ENCODE measurements at places on chromosomes 3 and 15. TPM values are rescaled to one million over a fixed set of nuclear protein-coding genes. Genes with fewer than 3 reads are reported as not detected.

COL6A6 gene
- 0.42 TPM for total RNA-seq

GRCh38 chr3:124883766-124884473, 3.2 kb downstream of the ITGB5 start:
- peak overlapping the region; percentile 97 for H3K27ac ChIP-seq
- no peak for DNase-seq
- H3K36me3 ChIP-seq: no peaks in the 10 kb centered on the region
- no peak overlapping the region for H3K4me3 ChIP-seq
- H3K27me3 ChIP-seq: no peaks in the 10 kb centered on the region
- H3K4me1 ChIP-seq: peaks cover 75% of the 10 kb centered on the region

GRCh38 chr3:171953301-171954022, 85.9 kb upstream of the FNDC3B start:
- no peaks in the 10 kb centered on the region for H3K27me3 ChIP-seq
- no peaks in the 10 kb centered on the region for H3K36me3 ChIP-seq
- H3K4me1 ChIP-seq: no peaks in the 10 kb centered on the region
- no peak overlapping the region for H3K4me3 ChIP-seq
- DNase-seq: no peak
- no peak overlapping the region for H3K27ac ChIP-seq

- H3K4me3 ChIP-seq: peak overlapping the region; percentile 68
- no peaks in the 10 kb centered on the region for H3K27me3 ChIP-seq
- peak overlapping the region; percentile 87 for H3K27ac ChIP-seq
Measured at GRCh38 chr3:141412087-141412935, 44.0 kb downstream of the ZBTB38 start.

FOXL2NB gene
- not detected for total RNA-seq

DNA sequence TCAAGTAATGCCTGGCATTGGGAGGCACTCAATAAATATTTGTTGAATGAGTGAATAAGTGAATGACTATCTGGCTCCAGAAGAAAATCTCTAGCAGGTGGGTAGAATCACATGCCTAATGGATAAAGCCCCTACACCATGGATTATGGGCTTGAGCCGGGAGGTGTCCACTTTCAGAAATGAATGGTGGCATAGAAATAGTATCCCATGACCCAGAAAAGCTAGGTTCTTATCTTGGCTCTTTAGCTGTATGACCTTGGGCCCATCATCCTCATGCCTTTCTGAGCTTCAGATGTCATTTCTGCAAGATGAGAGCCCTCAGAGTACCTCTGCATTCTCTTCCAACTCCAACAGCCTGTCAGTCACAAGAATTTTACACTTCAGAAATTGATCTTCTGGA, 37.3 kb upstream of the TNIK start:
- DNase-seq: no peak
- no peak overlapping the region for H3K4me3 ChIP-seq
- no peak overlapping the region for H3K27ac ChIP-seq
- no peaks in the 10 kb centered on the region for H3K27me3 ChIP-seq
- no peaks in the 10 kb centered on the region for H3K36me3 ChIP-seq

DNA sequence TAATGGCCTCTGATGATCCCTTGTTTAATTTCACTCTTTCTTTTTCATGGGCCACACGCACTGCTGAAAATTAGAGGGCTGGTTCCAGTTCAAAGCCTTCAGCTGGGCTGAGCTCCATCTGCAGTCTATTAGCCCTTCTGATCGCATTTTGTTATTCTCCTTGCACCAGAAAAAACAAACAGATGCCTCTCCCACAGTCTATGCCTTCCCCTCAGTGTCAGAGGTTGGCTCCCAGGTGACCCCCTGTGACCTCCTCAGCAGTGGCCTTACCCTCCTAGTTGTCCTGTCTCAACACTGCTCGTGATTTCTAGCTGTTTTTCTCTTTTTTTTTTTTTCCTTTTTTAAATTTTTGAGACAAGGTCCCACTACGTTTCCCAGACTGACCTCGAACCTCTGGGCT, 77.1 kb upstream of the PRTG start:
- H3K4me3 ChIP-seq: no peak overlapping the region
- H3K27ac ChIP-seq: no peak overlapping the region
- no peak for DNase-seq
- no peaks in the 10 kb centered on the region for H3K36me3 ChIP-seq
- H3K4me1 ChIP-seq: peaks cover 3% of the 10 kb centered on the region

- no peaks in the 10 kb centered on the region for H3K36me3 ChIP-seq
- no peak overlapping the region for H3K27ac ChIP-seq
- H3K4me1 ChIP-seq: peaks cover 16% of the 10 kb centered on the region
- no peaks in the 10 kb centered on the region for H3K27me3 ChIP-seq
- DNase-seq: no peak
- no peak overlapping the region for H3K4me3 ChIP-seq
Measured at GRCh38 chr3:46615976-46616375, 3.7 kb downstream of the FAM240A start.

CPA3 gene
- total RNA-seq: 19.5 TPM

WNT7A gene
- total RNA-seq: not detected

DNA sequence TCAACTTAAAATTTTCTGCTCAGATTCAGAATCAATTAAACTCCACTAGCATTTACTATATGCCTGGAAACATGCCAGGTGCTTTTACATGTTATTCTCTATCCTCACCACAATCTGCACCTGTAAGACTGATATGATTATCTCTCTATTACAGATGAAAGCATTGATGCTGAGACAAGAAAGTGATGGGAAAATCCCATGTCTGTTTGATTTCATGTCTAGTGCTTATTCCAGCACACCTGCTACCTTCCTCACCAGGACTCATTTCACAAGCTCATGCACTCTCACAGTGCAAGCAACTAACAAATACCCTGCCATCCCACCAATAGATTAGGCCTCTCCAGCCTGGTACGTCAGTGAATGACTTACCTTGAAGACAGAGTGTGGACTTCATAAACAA, 25.0 kb upstream of the BCL6 start:
- peaks cover 12% of the 10 kb centered on the region for H3K4me1 ChIP-seq
- no peaks in the 10 kb centered on the region for H3K27me3 ChIP-seq
- H3K27ac ChIP-seq: no peak overlapping the region
- DNase-seq: no peak
- no peak overlapping the region for H3K4me3 ChIP-seq
- H3K36me3 ChIP-seq: no peaks in the 10 kb centered on the region

COX17 gene
- 51.3 TPM for total RNA-seq

GRCh38 chr15:68578175-68578979, 416 bp upstream of the CORO2B start:
- peak; percentile 38 for DNase-seq
- H3K4me3 ChIP-seq: peak overlapping the region; percentile 91
- H3K36me3 ChIP-seq: no peaks in the 10 kb centered on the region
- H3K4me1 ChIP-seq: peaks cover 38% of the 10 kb centered on the region
- peak overlapping the region; percentile 63 for H3K27ac ChIP-seq

JMJD7 gene
- total RNA-seq: 1.1 TPM

GRCh38 chr3:85297291-85297690, 338.5 kb downstream of the CADM2 start:
- no peak for DNase-seq
- H3K27me3 ChIP-seq: no peaks in the 10 kb centered on the region
- H3K4me1 ChIP-seq: no peaks in the 10 kb centered on the region
- no peaks in the 10 kb centered on the region for H3K36me3 ChIP-seq

LRRIQ4 gene
- total RNA-seq: not detected

DNA sequence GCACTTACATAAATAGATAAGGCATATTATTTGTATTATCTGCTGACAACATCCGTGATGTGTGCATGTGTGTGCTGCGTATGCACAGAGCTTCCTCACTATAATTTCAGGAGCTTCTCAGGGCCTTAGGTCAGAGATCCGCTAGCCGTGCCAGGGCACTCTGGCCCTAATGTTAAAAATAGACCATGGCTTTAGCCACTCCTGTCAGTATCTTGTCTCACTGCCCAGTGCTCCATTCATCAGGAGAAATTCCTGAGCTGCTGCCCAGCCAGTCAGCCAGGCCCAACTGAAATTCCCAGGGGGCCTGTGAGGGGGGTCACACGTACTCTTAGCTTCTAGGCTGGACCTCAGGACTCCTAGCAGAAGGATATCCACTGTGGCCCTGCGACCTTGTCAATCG, 70.0 kb upstream of the ABHD2 start:
- DNase-seq: peak; percentile 40
- H3K36me3 ChIP-seq: no peaks in the 10 kb centered on the region
- H3K4me1 ChIP-seq: peaks cover 71% of the 10 kb centered on the region
- H3K27me3 ChIP-seq: no peaks in the 10 kb centered on the region

NPAP1 gene
- total RNA-seq: not detected

IL17RE gene
- 11.9 TPM for total RNA-seq

SYNM gene
- 102 TPM for total RNA-seq

DNA sequence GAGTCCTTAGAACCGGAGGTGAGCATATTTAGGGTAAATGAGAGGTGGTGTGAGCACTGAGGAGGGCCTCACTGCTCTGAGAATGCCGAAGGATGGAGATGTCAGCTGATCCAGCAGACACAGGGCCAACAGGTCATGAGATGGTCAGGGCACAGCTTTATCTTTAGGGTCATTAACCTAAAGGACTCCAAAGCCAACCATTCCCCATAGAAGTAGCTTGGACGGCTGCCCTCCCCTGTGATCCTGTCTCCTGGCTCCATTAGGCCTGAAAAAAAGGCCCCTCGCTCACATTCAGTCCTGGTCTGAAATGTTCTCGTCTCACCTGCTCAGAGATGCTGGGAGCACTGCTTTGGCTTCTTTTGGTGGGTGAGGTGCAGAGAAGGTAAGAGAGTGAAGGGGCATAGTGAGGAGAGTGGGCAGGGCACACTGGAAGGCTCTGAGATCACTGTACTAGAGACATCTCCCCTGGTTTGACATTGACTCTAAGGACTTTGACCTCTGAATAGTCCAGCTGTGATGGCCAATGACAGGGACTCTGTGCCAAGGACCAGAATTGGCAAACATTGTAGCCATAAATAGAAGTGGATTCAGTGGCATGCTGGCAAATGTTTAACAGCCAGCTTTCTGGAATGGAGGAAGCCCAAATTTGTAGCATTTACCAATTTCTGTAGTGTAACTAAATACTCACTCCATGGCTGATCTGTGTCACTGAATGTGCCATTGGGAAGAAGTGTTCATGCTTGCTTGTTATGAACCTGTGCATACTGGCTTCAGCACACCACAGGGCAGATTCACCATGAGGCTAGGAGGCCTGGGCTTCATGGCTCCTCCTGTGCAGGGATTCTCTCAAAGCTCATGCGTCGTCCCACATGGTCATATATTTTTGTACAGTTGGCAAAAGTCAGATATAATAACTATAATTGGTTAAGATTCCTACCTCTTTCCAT, 76.2 kb upstream of the MRPS22 start:
- H3K4me1 ChIP-seq: no peaks in the 10 kb centered on the region
- no peak overlapping the region for H3K27ac ChIP-seq
- no peaks in the 10 kb centered on the region for H3K27me3 ChIP-seq
- no peaks in the 10 kb centered on the region for H3K36me3 ChIP-seq
- no peak for DNase-seq
- no peak overlapping the region for H3K4me3 ChIP-seq

GRCh38 chr15:92810418-92811138, 89.5 kb upstream of the CHD2 start:
- H3K27me3 ChIP-seq: no peaks in the 10 kb centered on the region
- peak overlapping the region; percentile 95 for H3K27ac ChIP-seq
- peaks cover 18% of the 10 kb centered on the region for H3K4me1 ChIP-seq
- H3K4me3 ChIP-seq: peak overlapping the region; percentile 77
- no peaks in the 10 kb centered on the region for H3K36me3 ChIP-seq

- H3K27me3 ChIP-seq: no peaks in the 10 kb centered on the region
- H3K27ac ChIP-seq: no peak overlapping the region
- H3K36me3 ChIP-seq: no peaks in the 10 kb centered on the region
- H3K4me1 ChIP-seq: no peaks in the 10 kb centered on the region
Measured at GRCh38 chr15:59953392-59953883, 50.7 kb upstream of the FOXB1 start.

DNA sequence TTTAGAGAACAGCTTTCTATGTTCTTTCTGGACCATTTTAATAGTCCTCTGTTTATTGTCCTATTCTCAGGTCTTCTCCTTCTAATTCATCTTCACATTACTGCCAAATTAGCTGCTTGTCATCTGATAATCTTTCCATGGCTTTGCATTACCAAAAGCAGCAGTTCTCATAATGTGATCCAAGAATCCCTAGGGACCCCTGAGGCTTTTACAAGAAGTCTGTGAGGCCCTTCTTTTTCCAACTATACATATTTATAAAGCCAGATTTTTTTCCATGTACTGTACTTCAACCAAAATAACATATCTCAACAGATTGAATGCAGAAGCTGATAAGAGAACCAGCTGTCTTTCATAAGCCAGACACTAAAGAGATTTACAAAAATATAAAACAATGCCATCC, 162.5 kb upstream of the BFSP2 start:
- H3K4me3 ChIP-seq: no peak overlapping the region
- DNase-seq: no peak
- no peak overlapping the region for H3K27ac ChIP-seq
- no peaks in the 10 kb centered on the region for H3K36me3 ChIP-seq

DNA sequence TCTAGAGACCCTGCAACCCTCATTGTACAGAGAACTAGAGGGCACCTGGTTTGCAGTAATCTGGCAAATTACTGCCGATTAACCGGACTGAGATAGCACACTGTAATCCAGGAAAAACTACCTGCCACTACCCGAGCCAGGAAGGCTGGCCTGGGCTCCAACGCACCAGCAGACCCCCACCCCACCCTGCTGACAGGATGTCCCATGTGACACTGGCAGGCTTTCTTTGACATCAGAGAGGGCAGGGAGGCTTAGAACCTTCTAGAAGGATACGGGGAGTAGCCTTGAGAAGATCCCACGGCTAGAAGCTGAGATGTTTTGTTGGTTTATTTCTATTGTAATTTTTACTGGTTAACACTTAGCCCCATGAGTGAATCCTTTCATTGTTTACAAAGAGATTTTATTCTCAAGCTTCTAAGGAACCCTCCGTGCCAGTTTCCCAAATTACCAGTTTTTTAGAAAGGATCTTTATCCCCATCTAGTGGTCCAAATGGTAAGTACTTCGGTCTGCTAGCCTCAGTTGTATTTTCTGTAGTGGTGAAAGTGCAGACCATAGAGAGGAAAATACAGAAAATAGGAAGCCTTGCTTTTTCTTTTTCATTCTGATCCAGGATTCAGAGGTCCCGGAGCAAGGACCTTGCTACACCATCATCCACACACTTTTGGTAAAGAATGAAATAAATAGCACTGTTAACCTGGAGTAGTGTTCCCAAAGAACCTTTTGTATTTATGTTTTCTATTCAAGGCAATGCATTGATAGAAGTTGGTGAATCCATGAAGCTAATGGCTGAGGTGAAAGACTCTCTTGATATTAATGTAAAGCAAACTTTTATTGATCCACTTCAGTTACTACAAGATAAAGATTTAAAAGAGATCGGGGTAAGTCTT, 81.9 kb upstream of the ADAMTSL3 start:
- no peaks in the 10 kb centered on the region for H3K36me3 ChIP-seq
- no peak overlapping the region for H3K4me3 ChIP-seq
- H3K4me1 ChIP-seq: no peaks in the 10 kb centered on the region
- no peak overlapping the region for H3K27ac ChIP-seq
- no peak for DNase-seq

SI gene
- not detected for total RNA-seq

DNA sequence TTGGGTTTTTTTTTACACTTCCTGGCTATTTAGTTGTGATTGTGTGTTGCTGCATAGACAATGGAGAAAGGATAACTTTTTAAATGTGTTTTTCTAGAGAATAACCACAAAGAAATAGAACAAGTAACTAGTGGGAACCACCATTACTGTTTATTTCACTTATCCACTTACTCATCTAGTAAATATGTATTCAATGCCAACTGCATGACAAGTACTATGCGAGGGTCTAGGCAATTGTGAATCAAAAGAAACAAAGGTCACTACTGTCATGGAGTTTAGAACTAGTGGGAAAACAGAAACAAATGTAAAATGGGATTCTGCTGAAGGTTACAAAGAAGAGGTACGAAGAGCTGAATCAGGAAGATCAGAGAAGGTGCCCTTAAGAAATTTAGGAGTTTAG, 600.9 kb upstream of the ROBO2 start:
- no peak overlapping the region for H3K27ac ChIP-seq
- no peak overlapping the region for H3K4me3 ChIP-seq
- no peaks in the 10 kb centered on the region for H3K4me1 ChIP-seq
- no peaks in the 10 kb centered on the region for H3K27me3 ChIP-seq
- no peaks in the 10 kb centered on the region for H3K36me3 ChIP-seq
